ENCODE measurements at places on chromosomes 4 and X.

- H3K27me3 ChIP-seq = no peaks in the 10 kb centered on the region
- H3K27ac ChIP-seq = no peak overlapping the region
- no peak overlapping the region for H3K4me3 ChIP-seq
- no peak for DNase-seq
- H3K4me1 ChIP-seq = no peaks in the 10 kb centered on the region
Measured at GRCh38 chrX:45623266-45623665, 422.6 kb upstream of the DIPK2B start.

DNA sequence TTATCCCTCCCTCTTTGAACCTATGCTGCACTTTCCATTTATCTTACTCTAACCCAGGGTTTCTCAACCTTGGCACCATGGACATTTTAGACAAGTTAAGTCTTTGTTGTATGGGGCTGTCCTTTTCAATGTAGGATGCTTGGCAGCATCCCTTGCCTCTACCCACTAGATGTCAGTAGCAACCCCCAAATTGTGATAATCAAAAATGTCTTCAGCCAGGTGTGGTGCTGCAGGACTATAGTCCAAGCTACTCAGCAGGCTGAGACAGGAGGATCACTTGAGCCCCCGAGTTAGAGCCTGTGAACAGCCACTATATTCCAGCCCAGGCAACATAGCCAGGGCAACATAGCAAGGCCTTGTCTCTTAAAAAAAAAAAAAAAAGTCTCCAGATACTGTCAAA lies 7.0 kb downstream of the LRCH2 start:
- H3K4me3 ChIP-seq = no peak overlapping the region
- DNase-seq = no peak
- H3K27me3 ChIP-seq = no peaks in the 10 kb centered on the region
- H3K4me1 ChIP-seq = no peaks in the 10 kb centered on the region

- H3K27ac ChIP-seq = no peak overlapping the region
- H3K4me1 ChIP-seq = no peaks in the 10 kb centered on the region
- H3K4me3 ChIP-seq = peak overlapping the region; percentile 42
- no peaks in the 10 kb centered on the region for H3K36me3 ChIP-seq
Measured at GRCh38 chr4:118033148-118034052, 886 bp upstream of the NDST3 start.

DNA sequence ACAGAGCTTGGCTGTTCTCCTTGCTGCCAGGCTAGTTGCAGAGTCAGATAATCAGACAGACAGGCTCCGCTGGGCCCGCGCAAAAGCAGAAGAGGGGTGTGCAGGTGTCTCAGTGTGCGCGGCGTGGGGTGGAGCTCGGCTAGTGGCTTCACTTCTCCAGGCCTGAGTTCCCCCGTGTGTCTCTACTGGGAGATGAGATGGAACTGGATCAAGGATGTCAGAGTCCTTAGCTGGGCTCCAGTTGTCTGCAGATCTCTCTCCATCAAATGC lies 21.1 kb downstream of the HTRA3 start:
- H3K36me3 ChIP-seq = no peaks in the 10 kb centered on the region
- no peaks in the 10 kb centered on the region for H3K4me1 ChIP-seq
- no peaks in the 10 kb centered on the region for H3K27me3 ChIP-seq

DNA sequence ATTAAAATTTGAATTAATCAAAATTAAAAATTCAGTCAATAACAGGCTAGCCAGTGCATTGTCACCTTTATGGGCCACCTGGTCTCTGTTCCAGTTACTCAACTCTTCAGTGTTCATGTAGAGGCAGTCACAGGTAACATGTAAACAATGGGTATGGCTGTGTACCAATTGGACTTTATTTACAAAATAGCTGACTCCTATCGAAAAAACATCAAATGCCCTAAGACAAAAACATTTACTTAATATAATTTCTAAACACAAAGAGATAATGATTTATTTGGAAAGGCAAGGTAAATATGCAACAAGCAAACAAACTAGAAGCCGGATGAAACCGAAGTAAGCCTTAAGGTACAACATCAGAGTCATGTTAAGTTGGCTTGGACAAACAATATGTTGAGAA lies 8.8 kb downstream of the TMEM150C start:
- H3K27me3 ChIP-seq = no peaks in the 10 kb centered on the region
- H3K27ac ChIP-seq = no peak overlapping the region
- H3K4me1 ChIP-seq = no peaks in the 10 kb centered on the region
- no peak overlapping the region for H3K4me3 ChIP-seq
- H3K36me3 ChIP-seq = no peaks in the 10 kb centered on the region

GRCh38 chrX:13078739-13079444 lies 34.5 kb upstream of the FAM9C start:
- no peaks in the 10 kb centered on the region for H3K4me1 ChIP-seq
- peak overlapping the region; percentile 71 for H3K27ac ChIP-seq
- H3K36me3 ChIP-seq = no peaks in the 10 kb centered on the region
- DNase-seq = peak; percentile 54
- no peak overlapping the region for H3K4me3 ChIP-seq
- H3K27me3 ChIP-seq = no peaks in the 10 kb centered on the region

- no peaks in the 10 kb centered on the region for H3K36me3 ChIP-seq
- H3K4me3 ChIP-seq = no peak overlapping the region
- H3K27ac ChIP-seq = no peak overlapping the region
- no peaks in the 10 kb centered on the region for H3K4me1 ChIP-seq
- H3K27me3 ChIP-seq = no peaks in the 10 kb centered on the region
Measured at GRCh38 chr4:153546280-153546679, 80.1 kb downstream of the TMEM131L start.

DNA sequence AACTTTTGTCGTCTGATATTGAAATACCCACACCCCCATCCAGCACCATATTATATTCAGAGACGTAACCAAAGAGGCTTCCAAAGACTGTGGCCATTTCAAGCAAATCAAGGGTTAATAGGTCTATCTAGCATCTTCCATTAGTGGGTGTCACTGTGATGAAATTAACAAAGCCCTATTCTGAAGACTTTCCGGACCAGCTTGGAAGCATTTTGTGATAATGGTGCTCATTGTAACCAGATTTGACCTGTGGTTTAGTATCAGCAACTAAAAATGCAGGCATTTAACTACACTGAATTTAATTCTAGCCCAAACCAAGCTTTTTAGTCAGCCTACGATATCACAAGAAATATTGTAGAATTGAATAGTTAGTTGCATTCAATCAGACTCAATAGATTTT lies 309.7 kb upstream of the TENM3 start:
- DNase-seq = no peak
- no peaks in the 10 kb centered on the region for H3K27me3 ChIP-seq
- no peak overlapping the region for H3K4me3 ChIP-seq
- no peak overlapping the region for H3K27ac ChIP-seq
- H3K4me1 ChIP-seq = no peaks in the 10 kb centered on the region
- H3K36me3 ChIP-seq = no peaks in the 10 kb centered on the region

DNA sequence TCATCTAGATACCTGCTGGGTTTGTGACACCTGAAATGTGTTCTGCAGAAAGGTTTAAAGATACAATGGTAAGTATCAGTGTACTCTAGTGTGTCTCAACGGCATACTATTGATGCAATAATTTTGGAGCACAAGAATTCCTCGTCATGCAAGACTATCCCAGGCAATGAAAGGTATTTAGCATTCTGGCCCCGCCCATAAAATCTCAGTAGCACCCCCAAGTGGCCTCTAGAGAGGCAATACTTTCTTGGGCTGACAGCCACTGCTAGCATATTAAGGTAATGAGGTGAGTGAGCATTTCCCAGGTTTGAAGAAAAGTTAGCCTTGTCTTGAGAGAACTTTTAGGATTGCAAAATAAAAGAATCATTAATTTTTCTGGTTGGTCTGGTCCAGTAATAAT lies 24.0 kb downstream of the TAB3 start:
- no peaks in the 10 kb centered on the region for H3K4me1 ChIP-seq
- no peak overlapping the region for H3K4me3 ChIP-seq
- DNase-seq = no peak
- no peak overlapping the region for H3K27ac ChIP-seq
- no peaks in the 10 kb centered on the region for H3K36me3 ChIP-seq
- H3K27me3 ChIP-seq = no peaks in the 10 kb centered on the region

DNA sequence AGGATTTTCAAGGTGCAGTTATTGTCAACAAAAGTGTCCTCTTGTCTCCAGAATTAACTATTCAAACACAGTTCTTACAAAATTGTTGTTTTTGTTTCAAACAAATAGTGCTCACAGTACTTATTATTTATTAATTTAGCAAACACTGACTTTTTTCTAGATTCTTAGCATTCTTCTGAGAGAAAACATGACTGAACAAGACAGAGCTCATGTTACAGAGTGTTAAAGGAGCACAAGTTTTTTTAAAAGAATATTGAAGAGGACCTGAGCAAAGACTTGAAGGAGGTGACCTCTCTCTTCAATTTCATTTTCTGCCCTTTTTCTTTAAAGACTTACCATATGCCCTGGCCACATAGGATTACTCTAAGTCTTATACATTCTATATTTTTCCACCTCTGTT lies 2220.3 kb upstream of the AGA start:
- H3K27me3 ChIP-seq = no peaks in the 10 kb centered on the region
- DNase-seq = no peak
- H3K27ac ChIP-seq = no peak overlapping the region
- no peaks in the 10 kb centered on the region for H3K4me1 ChIP-seq
- no peak overlapping the region for H3K4me3 ChIP-seq
